ENCODE measurements at places on chromosomes 5 and 9.

GRCh38 chr5:104540448-104540847 is 977.9 kb upstream of the NUDT12 start:
- DNase-seq, result no peak

DNA sequence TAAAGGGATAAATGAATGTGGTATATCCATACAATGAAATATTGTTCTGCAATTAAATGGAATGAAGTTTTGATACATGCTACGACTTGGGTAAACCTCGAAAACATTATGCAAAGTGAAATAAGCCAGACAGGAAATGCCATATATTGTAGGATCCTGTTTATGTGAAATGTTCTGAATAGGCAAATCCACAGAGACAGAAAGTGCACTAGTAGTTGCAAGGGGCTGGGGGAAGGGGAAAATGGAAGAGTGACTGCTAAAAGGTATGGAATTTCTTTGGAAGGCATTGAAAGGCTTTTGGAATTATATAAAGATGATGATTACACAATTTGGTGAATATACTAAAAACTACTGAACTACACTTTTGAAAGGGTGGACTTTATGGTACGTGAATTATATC is 97.0 kb downstream of the FOXD1 start:
- no peak for DNase-seq

DNA sequence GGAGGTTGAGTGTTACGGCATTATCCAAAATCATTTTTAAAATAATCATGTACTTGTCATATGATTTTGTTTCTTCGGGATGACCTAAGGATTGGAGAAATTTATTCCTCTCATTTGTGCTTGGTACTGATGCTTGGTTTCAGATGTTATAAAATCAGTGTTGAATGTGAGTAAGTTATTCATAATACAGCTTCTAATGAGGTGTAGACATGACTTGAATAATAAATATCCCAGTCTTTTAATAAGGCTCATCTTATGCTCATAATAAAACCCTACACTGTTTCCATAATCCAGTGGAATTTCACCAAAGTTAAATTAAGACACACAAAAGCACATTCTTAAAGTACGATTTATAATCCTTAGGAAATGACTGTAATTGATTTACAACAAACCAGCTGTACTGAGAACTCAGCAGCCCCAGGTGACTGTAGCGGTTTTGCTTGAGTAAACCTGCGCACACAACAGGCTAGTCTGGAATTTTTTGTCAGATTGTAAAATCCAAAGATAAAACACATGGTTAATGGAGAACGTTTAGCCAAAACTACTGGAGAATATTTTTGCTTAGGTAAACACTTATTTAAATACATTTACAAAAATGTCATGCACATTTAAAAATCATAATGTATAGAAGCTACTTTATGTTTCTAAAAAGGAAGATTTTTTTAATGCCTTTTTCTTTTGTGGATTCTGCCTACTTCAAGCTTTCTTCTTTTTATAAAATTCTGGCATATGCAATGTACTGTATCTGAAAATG is 609.8 kb upstream of the GRAMD2B start:
- DNase-seq, result no peak

- no peak for DNase-seq
These were observed 88.8 kb downstream of the RGS7BP start for GRCh38 chr5:64594601-64595000.

DNA sequence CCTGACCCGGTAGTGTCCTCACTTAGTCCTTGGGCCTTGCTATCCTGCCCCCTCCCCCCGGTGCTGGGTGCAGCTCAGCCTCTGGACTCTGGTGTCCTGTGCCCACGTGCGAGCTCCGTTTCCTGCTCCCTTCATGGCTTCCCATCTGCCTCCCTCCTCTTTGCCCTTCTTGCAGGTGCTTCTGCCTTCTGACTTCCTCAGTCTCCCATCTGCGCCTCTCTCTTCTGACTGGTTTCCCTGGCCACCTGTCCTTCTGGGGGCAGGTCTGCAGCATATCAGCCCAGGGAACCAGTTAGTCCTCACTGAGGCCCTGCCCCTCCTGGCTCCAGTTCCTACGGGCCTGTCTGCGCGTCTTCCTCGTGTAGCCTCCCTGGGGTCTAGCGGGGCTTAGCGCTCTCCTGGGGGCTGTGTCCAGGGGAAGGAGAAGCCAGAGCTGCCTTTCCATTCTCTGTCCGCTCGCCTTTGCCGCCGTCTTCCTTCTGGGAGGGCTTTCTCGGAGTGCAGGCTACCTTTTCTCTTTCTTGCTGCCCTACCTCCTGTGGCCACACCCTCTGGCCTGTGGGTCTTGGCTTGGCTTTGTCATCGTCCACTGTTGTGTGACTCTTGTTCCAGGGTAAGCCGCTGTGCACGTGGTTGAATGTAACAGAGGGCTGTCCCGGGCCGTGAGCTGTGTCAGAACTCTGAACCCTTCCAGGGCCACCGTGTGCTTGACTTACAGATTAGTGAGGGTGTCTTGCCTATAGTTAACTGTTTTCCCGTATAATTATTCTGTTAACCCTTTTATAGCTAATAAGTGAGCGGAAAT is 51.8 kb downstream of the EHMT1 start:
- DNase-seq, result no peak

- DNase-seq, result no peak
These were observed 18.3 kb upstream of the ERAP1 start for GRCh38 chr5:96826071-96826470.

DNA sequence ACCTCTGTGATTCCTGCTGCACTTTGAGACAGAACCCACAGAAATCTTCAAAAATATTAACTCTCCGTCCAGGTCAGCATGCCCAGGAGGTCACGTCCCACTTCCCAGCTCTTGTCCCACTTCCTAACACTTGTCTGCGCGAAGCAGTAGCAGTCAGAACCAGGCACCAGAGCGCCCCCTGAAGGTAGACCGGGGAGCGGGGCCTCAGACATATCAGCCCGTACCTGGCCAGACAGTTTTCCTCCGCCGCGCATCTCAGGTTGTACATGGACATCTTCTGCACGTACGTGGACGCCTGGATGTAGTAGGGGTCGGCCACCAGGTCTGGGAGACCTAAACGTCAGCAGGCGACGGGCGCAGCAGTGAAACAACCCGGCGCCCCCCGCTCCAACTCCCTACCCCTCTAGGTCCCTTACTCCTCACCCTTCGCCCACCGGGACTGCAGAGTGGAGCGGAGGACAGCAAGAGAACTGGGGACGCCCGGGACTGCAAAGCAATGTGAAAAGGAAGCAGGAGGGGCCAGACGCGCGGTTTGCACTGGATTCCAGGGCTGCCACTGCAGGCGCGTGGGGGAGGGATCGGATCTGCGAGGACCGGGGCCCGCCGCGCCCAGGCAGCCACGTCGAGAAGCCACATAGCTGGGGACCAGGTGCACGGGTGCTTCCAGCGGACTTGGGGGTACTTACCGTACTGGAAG is 1.2 kb downstream of the LOX start:
- peak; percentile 60 for DNase-seq
